Fibroblast of skin of left biceps (primary cell): ENCODE measurements at places on chromosomes 1 and 21.

GRCh38 chr1:91683598-91683951 is 182.9 kb downstream of the CDC7 start:
- no peak for DNase-seq

- DNase-seq, result no peak
Observed at GRCh38 chr1:9603766-9604753, 15.3 kb downstream of the TMEM201 start.

DNA sequence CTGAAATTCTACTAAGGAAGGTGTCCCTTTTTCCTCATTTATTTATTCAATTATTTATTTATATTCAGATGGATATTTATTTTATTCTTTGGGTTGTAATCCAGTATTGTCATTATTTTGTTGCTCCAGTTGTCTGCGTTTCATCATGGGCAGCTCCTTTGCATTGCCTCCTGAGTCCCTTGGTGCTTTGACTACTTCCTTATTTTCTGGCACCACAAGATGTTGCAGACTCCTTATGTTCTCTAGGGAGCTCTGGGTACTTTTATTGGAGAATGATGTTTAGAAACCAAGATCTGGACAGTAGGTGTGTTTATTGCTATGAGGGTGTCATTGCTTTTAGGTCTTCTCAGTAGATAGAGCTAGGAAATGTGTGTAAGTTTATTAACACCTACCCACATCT is 59.9 kb upstream of the ERRFI1 start:
- DNase-seq, result no peak

GRCh38 chr1:160711276-160711601 is 383 bp downstream of the CD48 start:
- DNase-seq, result no peak

DNA sequence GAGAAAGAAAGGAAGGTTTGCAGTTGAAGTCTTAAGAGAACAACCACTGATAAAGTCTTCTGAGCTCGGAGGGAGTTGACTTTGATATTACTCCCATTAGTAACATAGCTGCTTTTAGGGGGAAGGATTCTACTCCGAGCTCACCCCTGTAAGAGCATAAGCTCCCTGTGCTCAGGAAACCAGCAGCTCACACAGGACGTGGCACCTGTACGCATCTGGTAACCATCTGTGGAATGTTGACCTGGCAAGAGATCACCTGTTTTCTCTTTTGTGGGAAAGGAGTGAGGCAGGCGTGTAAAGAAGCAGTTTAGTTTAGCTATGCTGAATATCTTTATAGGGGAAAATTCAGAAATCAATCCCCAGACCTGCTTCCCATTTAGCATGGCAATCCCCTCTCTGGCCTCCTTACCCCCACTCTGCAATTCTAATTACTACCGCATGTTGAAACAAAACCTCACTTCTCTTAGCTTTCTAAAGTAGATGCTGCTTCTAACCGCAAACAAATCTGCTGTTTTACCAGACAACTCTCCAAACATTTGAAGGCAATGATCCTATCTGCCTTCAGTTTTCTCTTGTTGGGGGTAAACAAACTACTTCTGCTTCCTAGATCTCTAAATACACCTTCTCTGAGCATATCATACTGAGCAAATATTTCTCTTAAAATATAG is 121.8 kb upstream of the KCNK1 start:
- no peak for DNase-seq
